ENCODE measurements at places on chromosomes 7 and 10. TPM values are rescaled to one million over a fixed set of nuclear protein-coding genes. Genes with fewer than 3 reads are reported as not detected.

Gene MACC1
- 198 TPM for total RNA-seq

Gene IGFBP1
- 0.17 TPM for total RNA-seq

Gene TMEM184A
- total RNA-seq = 2.6 TPM

GRCh38 chr7:85103962-85104361 lies 82.9 kb downstream of the SEMA3D start:
- DNase-seq = no peak

GRCh38 chr7:32256376-32256775 lies 186.2 kb upstream of the PDE1C start:
- DNase-seq = no peak

DNA sequence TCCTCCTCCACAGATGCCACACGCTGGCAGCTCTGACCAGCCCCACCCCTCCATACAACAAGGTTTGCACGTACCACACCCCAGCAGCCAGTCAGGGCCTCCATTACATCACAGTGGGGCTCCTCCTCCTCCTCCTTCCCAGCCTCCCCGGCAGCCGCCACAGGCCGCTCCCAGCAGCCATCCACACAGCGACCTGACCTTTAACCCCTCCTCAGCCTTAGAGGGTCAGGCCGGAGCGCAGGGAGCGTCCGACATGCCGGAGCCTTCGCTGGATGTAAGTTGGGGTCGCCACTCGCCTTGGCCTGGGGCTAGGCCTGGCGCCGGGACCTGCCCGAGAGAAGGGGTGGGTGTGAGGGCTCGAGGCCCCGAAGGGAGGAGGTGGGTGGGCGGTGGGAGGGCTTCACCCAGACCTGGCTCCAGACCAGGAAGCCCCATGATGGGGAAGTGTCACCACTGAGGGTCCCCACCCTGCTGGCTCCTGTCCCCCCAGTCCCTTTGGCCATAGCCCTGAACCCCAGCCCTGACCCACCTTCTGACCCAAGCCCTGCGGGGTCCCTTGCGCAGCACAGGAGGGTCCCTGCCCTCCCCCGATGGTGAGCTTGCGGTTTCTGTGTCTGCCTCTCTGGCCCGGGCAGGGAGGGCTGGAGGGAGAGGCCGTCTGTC lies 36.2 kb upstream of the PPIF start:
- no peak for DNase-seq

GRCh38 chr7:12458520-12459131 lies 55.0 kb upstream of the VWDE start:
- peak; percentile 38 for DNase-seq

- no peak for DNase-seq
These were observed 16.8 kb downstream of the BUB3 start for GRCh38 chr10:123170961-123171360.

GRCh38 chr10:99612167-99612831 lies 7.9 kb downstream of the SLC25A28 start:
- DNase-seq = peak; percentile 53

DNA sequence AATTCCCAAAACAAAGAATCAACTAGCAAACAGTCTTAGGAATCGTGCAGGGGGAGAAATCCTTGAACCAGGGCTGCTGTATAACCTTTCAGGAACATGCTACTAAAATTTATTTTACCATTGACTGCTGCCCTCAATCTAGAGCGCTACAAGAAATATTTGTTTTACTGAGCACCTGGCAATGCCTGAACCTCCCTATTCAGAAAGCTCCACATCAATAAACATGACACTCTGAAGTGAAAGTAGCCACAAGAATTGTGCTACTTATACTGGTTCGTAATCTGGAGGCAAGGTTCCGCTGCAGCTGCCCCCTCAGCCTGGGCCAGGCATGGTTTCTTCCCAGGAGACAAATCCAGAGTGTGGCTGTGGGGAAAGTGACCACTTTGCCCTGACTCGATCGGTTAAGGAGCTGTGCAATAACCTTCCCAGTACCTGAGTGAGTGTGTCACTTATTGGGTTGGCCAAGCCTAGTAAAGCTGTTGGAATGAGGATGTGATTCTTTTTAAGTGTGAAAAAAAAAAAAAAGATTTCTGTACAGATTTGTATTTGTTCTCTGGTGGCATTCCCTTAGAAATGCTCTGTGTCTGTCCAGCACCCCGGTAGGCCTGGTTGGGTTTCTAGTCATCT lies 7.7 kb downstream of the VWA2 start:
- DNase-seq = peak; percentile 83

DNA sequence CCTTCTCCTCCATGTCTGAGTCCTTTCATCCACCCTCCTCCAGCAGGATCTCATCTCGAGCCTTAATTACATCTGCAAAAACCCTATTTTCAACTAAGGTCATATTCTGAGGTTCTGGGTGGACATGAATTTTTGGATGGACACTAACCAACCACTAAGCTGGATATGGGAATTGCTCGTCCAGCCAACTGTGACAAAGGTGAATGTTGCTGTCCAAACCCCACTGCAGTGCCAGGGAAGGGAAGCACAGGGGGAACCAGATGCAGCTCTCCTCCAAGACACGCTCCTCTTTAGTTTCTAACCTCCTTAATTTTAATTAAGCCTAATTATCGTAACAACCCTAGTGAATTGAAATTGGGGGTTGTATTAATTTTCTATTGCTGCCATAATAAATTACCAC lies 65.1 kb upstream of the EBF3 start:
- no peak for DNase-seq

- DNase-seq = peak; percentile 82
These were observed 83.9 kb upstream of the ANK3 start for GRCh38 chr10:60473557-60473956.

DNA sequence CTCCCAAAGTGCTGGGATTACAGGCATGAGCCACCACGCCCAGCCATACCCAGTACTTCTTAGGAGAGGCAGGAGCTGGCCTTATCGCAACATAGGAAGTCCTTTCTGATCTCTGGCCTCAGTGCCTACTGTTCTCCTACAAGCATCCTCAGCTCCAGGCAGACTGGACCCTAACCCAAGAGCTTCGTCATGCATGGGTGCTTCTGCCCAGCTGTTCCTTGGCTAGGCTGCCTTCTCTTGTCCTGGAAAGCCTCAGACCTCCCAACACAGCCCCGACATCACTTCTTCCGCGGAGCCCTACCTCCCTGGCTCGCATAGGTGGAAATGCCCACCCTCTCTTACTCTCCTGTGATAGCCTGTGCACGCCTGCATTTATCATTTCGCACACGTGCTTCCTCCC lies 15.8 kb downstream of the BCL7B start:
- no peak for DNase-seq

DNA sequence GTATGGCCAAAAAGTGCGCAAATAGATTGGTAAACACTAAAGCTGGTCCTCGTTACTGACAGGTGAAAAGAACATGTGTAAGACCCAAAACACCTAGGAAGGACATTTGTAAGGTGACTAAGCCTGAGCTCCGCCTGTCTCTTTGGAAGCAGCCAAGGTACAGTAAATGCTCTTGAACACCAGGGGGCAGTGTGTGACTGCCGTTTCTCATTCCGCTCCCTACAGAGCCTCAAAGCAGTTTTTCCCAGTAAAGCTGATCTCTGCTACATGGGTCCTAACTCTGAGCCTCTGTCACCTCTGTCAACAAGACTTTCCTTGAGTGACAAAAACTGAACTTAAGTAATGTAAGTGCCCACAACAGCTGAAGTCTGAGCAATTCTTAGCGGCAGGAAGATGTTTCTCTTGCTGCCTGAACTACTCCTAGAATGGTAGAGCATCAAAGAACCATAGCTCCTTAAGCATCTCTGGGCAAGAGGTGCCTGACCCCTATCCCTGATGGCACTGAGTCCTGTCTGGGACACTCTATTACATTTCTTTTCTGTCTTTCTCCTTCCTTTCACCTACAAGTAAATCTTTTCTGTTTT lies 238.0 kb upstream of the INHBA start:
- peak; percentile 74 for DNase-seq

DNA sequence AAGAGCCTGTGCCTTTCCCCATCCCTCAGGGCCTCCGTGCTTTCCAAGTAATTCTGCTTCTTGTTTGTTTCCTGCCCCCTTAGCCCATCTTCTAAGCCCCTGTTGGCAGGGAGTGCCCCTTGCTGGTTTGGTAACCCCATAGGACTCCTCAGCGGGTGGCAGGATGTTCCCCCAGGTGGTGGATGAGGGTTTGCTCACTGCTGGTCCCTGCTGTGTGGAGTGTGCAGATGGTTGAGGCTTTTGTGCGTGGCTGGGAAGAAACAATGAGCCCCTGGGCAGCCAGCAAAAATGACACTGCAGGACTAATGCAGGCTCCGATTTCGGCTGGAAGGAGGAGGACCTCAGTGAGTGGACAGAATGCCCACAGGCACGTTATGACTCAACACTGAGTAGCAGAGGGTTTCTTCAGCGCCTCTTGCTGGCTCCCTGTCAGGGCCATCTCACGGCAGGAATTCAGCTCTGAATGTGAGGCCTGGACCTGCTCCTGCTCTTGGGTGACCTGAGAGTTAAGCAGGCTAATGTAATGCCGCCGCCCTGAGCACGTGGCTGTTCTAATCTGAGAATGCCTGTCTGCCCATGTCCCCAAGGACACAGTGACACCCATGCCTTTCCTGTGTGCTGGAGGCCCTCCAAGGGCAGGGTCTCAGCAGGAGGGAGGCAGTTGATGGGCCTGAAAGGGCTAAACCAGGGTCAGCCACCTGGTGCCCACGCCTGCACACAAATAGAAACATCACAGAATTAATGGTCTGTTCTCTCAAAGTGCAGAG lies 16.6 kb downstream of the BAG3 start:
- DNase-seq = peak; percentile 97

- no peak for DNase-seq
These were observed 168.8 kb upstream of the FRMD4A start for GRCh38 chr10:14499601-14499904.

DNA sequence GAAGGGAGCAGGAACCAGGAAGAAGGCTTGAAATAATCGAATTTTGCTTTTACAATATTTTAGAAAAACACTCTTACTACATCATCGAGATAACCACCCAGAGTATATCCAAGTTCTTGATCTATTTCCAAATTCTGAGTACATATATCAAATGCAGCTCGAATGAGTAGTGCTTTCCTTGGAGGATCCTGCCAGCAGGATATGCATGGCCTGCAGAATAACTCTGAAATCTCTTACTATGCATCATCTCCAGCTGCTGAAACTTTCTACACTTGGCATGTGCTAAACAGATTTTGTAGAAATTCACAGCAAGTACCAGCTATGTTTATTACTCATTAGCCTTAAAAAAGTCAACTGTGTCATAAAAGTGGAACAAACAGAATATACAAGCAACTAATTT lies 44.0 kb upstream of the ANK3 start:
- DNase-seq = no peak

Data from renal cortical epithelial cell (primary cell).